ENCODE measurements at places on chromosomes 6 and 20.

- no peak for DNase-seq
Observed at GRCh38 chr6:2510316-2510715, 240.4 kb downstream of the MYLK4 start.

DNA sequence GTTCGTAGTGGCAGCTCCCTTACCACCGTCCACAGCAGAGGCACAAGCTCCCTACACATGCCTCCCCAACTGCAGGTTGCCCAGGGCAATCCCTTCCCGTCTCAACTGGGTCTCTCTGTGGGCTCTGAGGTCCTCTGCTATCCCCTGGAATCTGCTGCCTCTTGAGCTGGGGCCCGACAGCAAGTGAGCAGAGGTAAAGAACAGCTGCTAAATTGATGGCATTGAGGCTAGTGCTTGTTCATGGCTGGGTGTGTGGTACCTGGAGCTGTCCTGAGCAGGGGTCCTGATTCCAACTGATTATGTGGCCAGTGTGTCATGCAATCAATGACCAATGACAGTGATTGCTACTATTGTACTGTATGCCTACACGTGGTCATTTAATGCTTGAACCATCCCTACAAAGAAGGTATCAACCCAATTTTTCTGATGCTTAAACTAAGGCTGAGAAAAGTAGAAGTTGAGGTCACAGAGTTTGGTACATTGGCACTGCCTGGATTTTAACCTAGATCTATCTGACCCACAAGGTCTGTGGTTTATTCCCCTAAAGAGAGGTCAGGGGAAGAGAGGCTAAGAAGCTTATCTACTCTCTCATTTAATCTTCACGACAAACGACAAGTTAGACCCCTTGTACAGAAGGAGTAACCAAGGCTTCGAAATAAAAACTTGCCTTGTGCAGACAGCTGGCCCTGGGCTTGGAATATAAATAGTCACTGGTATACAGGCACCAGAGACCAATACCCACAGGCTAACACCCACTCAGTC is 41.1 kb downstream of the HNF4A start:
- no peak for DNase-seq

DNA sequence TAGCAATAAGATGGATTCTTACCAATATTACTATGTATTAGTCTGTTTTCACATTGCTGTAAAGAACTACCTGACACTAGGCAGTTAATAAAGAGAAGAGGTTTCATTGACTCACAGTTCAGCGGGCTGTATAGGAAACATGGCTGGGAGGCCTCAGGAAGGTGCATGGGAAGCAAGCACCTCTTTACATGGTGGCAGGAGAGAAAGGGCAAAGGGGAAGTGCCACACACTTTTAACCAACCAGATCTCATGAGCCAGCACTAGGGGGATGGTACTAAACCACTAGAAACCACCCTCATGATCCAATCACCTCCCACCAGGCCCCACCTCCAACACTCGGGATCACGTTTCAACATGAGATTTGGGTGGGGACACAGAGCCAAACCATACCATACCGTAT is 40.7 kb upstream of the CCDC167 start:
- no peak for DNase-seq

DNA sequence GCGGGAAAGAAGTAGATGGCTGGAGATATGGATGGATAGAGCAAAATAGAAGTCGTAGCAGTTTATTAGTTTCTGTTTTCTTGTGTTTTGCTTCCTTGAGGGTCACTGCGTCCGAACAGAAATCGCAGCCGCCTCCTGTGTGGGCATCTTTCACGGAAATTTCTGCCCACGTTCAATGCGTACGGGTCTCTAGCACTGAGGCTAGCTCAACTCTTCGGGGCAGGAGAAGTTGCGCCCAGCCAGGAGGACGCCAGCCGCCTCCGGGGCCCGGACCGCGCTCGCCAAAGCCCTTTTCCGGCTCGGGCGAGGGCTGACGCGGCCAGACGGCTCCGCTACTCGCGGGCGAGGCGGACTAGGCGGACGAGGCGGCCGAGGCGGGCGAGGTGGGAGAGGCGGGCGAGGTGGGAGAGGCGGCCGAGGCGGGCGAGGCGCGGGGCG is 814 bp downstream of the TFAP2B start:
- DNase-seq = no peak

- no peak for DNase-seq
Observed at GRCh38 chr6:160428069-160428430, 79.9 kb downstream of the SLC22A3 start.

GRCh38 chr20:59398537-59399205 is 98.3 kb downstream of the EDN3 start:
- no peak for DNase-seq

- no peak for DNase-seq
Observed at GRCh38 chr6:135630789-135631376, 133.3 kb upstream of the AHI1 start.

DNA sequence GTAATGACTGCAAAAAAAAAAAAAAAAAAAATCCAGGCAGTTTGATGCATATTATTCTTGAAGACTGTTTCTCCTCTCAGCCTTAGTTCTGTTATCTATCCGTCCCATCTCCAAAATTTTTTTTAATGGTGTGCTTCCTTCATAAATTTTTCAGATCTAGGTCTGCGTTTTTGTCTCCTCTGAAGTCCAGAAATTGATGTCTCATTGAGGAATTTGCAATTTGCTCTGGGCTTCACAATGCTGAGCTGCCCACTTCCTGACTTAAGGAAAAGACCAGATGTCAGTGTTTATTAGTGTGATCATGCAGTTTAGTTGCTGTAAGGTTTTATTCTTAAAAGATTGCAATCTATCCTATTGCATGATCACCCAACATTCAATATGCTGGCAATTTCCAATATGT is 297.6 kb downstream of the ZNF217 start:
- DNase-seq = no peak

DNA sequence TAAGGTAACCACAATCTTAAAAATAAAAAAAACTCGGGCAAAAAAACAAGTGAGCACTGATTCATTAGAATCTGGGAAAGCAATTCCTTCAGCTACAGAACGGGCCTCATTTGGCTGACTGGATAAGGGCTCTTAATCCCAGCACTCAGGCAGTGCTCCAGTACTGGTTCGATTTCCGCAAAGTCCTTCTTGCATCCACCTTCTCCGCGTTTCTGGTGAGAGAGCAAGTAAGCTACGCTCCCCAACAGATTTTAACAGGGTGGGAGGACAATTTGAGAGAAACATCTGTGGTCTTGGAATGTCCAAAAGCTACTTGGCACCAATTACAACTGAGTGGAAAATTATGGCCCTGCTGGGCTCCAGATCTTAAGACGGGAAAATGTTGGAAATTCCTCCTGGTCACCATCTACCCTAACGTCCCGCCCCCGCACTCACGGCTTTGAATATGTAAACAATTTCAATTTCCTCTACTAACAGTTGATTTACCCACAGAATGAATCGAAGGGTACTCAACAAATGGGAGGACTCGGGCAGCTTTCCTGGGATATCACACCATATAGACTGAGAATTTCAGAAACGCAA is 18.1 kb upstream of the ZSCAN9 start:
- peak; percentile 34 for DNase-seq

- DNase-seq = no peak
Observed at GRCh38 chr6:2263896-2264295, 18.5 kb upstream of the GMDS start.

GRCh38 chr6:89117211-89118108 is at the start of gene SRSF12:
SRSF12 (minus strand) TSS chr6:89118071; CDS start chr6:89117887, 184 bp downstream.
- peak; percentile 15 for DNase-seq

DNA sequence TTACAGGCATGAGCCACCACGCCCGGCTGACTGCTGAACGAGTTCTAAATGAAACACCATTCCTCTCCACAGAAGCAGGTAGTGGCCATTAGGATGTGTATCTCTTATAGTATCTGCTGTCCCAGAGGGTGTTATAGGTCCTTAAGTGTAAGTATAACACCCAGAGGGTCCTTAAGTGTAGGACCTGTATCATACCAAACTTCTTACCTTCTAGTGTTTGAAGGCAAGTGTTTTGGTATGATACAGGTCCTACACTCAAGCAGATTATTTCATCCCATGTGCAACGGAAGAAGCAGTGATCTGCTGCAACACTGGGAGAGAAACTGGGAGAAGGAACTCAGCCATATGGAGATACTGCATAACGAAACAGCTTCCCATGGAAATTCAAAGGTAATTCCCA is 17.4 kb downstream of the BMP7 start:
- DNase-seq = no peak
